Activated CD4-positive, alpha-beta memory T cell treated with anti-CD3 and anti-CD28 coated beads for 36 hours (primary cell): ENCODE measurements at places on chromosomes 2 and 18. TPM values are rescaled to one million over a fixed set of nuclear protein-coding genes. Genes with fewer than 3 reads are reported as not detected.
A peak's percentile ranks its signal among the peaks of the same experiment; 100 is the strongest.

DNA sequence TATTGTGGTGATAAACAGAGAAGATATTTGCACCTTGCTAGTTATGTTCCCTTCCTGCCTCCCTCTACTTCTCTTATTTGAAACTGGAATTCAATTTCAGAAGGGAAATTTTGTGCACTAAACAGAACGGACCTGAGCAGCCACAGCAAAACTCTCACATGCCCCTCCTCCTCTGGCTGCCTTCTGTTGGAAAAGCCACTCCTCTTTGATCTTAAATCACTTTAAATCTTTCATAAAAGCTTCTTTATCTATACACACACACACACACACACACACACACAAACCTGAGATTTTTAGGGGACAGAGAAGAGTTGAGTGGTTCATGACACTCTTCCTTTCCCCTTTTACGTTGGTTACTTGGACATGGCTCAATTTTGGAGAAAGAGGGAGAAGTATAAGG is 5.6 kb downstream of the TBR1 start:
- peaks cover 84% of the 10 kb centered on the region for H3K27me3 ChIP-seq
- no peak overlapping the region for H3K27ac ChIP-seq
- peaks cover 44% of the 10 kb centered on the region for H3K4me1 ChIP-seq
- no peak for DNase-seq
- H3K4me3 ChIP-seq = no peak overlapping the region

- no peak overlapping the region for H3K4me3 ChIP-seq
- no peak for DNase-seq
- no peaks in the 10 kb centered on the region for H3K27me3 ChIP-seq
- no peak overlapping the region for H3K27ac ChIP-seq
- no peaks in the 10 kb centered on the region for H3K36me3 ChIP-seq
These were observed 457.9 kb downstream of the RIT2 start for GRCh38 chr18:42657551-42657950.

GRCh38 chr18:77529492-77530176 is 280.0 kb downstream of the GALR1 start:
- no peak overlapping the region for H3K4me3 ChIP-seq
- H3K27ac ChIP-seq = no peak overlapping the region
- H3K27me3 ChIP-seq = no peaks in the 10 kb centered on the region

- H3K36me3 ChIP-seq = no peaks in the 10 kb centered on the region
- no peak overlapping the region for H3K27ac ChIP-seq
- H3K4me1 ChIP-seq = no peaks in the 10 kb centered on the region
- H3K27me3 ChIP-seq = peaks cover 5% of the 10 kb centered on the region
These were observed 104.5 kb downstream of the DCDC2C start for GRCh38 chr2:3807853-3808252.

- no peak overlapping the region for H3K4me3 ChIP-seq
- H3K27me3 ChIP-seq = peaks cover 1% of the 10 kb centered on the region
- no peaks in the 10 kb centered on the region for H3K4me1 ChIP-seq
- no peak for DNase-seq
- no peak overlapping the region for H3K27ac ChIP-seq
- no peaks in the 10 kb centered on the region for H3K36me3 ChIP-seq
These were observed 109.5 kb downstream of the RAPGEF4 start for GRCh38 chr2:172845028-172845630.

DNA sequence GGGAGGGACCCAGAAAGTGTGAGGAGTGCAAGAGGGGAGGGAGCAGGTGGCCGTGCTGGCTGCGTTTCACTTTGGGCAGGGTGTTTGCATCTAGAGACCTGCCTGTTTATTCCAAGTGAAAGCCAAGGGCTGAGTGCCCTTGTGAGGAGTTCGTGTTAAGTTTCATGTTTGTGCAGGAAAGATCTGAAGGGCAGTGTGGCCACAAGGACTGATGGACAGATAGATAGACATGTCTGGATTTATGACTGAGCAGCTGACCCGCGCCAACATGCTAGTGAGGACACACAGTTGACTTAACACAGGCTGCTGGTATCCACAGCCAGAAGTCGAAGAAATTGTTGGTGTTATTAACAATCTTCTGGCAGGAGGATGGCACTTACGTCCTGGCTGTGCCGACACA is 387.6 kb upstream of the TNP1 start:
- H3K27ac ChIP-seq = no peak overlapping the region
- no peak overlapping the region for H3K4me3 ChIP-seq
- no peaks in the 10 kb centered on the region for H3K36me3 ChIP-seq
- H3K4me1 ChIP-seq = no peaks in the 10 kb centered on the region
- H3K27me3 ChIP-seq = peaks cover 15% of the 10 kb centered on the region

DNA sequence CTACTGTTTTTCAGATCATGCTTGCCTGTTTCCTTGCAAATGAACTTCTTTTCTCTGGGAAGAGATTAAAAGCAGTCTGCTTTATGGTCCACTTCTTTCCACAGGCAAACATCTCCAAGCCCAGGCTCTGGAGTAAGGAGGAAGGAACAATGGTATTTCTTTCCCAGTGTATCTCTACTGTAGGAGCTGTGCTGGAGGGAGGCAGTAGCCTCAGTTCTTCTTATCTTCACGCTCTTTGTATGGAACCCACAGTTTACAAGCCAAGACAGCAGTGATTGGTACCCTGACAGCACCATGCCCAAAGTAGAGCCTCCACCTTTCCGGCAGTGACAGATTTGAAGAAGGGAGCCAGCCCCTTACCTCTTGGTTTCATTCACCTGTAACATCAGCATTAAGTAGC is 35.2 kb downstream of the SPOPL start:
- H3K4me3 ChIP-seq = no peak overlapping the region
- no peak overlapping the region for H3K27ac ChIP-seq
- peaks cover 14% of the 10 kb centered on the region for H3K4me1 ChIP-seq
- DNase-seq = no peak
- peaks cover 40% of the 10 kb centered on the region for H3K36me3 ChIP-seq

DNA sequence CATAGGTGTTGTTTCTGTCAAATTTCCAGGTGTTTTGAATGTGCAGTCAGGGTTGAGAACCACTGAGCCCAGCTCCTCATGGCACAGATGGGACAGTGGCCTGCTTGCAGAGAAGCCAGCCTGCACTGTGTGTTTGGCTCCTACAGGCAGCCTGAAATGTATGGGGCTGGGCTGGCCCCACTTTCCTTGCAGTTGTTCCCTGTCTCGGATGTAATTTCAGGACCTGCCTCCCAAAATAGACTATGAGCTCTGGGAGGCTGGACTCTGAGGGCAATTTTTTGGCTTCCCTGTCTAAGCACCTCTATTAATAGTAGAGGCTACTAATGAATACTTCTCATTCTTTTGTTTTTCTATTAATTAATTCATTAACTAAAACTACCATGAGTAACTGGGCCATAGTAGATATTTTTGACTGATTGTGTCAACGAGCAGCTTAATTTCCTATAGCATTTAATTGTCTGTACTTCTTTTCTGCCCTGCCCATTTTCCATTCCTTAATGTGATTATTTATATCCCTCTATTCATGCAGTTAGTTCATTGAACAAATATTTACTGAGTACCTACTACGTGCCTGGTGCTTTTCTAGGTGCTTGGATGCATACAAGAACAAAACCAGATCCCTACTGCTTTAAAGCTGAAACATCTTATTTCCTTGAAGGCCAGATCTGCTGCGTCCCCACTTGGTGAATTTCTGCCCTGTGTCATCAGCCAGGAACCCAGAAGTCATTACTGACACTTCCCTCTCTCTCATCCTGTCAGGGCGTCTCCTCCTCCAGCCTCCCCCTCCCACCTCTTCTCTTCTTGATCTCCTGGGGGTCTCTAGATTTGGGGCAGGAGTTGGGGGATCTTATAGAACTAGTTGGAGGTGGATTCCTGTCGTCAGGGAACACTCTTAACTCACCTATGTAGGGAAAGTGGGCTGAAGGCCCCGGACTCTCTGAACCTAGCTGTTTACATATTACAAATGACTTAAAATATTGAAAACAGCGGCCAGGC is 16.3 kb downstream of the DYSF start:
- no peak overlapping the region for H3K27ac ChIP-seq
- H3K36me3 ChIP-seq = no peaks in the 10 kb centered on the region
- H3K4me3 ChIP-seq = no peak overlapping the region
- no peak for DNase-seq

- H3K27ac ChIP-seq = no peak overlapping the region
- DNase-seq = no peak
- H3K36me3 ChIP-seq = no peaks in the 10 kb centered on the region
- no peaks in the 10 kb centered on the region for H3K4me1 ChIP-seq
- no peaks in the 10 kb centered on the region for H3K27me3 ChIP-seq
These were observed 72.5 kb downstream of the MTCL1 start for GRCh38 chr18:8777846-8778245.

DNA sequence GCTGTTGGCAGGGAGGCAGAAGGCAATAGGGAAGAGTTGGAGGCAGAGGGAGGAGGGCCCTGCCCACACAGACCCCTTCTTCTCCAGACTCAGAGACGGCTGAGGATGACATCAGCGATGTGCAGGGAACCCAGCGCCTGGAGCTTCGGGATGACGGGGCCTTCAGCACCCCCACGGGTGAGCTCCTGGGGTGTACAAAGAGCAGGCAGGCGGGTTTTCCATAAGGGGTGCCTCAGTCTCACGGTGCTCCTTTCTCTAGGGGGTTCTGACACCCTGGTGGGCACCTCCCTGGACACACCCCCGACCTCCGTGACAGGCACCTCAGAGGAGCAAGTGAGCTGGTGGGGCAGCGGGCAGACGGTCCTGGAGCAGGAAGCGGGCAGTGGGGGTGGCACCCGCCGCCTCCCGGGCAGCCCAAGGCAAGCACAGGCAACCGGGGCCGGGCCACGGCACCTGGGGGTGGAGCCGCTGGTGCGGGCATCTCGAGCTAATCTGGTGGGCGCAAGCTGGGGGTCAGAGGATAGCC is 10.0 kb downstream of the SPEG start:
- H3K27ac ChIP-seq = no peak overlapping the region
- peaks cover 25% of the 10 kb centered on the region for H3K27me3 ChIP-seq
- H3K4me3 ChIP-seq = no peak overlapping the region
- no peaks in the 10 kb centered on the region for H3K36me3 ChIP-seq

DNA sequence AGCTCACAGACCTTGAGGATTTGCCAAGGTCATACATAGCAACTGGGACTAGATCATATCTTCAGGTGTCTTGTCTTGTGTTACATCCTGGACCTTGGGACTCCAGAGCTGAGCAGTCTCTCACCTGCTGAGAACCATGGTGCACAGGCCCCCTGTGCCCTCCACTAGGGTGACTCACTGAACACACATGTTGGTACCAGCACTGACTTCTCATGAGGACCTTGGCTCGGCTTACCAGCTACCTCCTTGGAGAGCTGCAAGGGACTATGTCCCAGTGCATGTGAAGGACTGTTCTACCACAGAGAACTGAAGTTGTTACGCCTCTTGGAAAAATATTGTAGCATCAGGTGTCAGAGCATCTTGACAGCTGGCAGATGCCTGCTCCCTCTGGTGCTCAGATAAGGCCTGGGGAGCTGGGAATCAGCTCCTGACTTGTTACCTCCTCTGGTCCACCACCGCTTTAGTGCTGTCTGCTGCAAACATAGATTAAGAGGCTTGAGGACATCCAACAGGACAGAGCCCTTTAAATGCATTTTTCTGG is 72.1 kb downstream of the WDSUB1 start:
- peaks cover 1% of the 10 kb centered on the region for H3K27me3 ChIP-seq
- no peak for DNase-seq
- no peak overlapping the region for H3K4me3 ChIP-seq
- no peak overlapping the region for H3K27ac ChIP-seq
- peaks cover 11% of the 10 kb centered on the region for H3K4me1 ChIP-seq

- peaks cover under 1% of the 10 kb centered on the region for H3K4me1 ChIP-seq
- H3K4me3 ChIP-seq = no peak overlapping the region
- H3K36me3 ChIP-seq = no peaks in the 10 kb centered on the region
- H3K27ac ChIP-seq = no peak overlapping the region
These were observed 18.0 kb downstream of the SPEG start for GRCh38 chr2:219452361-219453317.

DNA sequence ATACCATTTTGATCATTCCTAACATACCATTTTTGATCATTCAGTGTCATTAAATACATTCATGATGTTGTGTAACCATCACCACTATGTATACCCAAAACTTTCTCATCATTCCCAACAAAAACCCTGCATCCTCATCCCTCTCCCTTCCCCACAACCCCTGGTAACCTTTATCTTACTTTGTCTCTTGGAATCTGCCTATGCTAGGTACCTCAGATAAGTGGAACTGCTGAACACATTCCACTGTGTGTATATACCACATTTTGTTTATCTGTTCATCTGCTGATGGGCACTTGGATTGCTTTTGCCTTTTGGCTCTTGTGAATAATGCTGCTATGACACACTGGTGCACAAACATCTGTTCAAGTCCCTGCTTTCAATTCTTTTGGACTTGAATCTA is 83.8 kb upstream of the TFCP2L1 start:
- H3K4me1 ChIP-seq = no peaks in the 10 kb centered on the region
- H3K27me3 ChIP-seq = no peaks in the 10 kb centered on the region
- peaks cover 45% of the 10 kb centered on the region for H3K36me3 ChIP-seq
- no peak for DNase-seq
- H3K4me3 ChIP-seq = no peak overlapping the region

GRCh38 chr2:205766779-205767359 is 84.6 kb downstream of the NRP2 start:
- H3K4me1 ChIP-seq = peaks cover 6% of the 10 kb centered on the region
- DNase-seq = peak; percentile 65
- no peaks in the 10 kb centered on the region for H3K36me3 ChIP-seq
- H3K27ac ChIP-seq = no peak overlapping the region
- H3K4me3 ChIP-seq = no peak overlapping the region

- H3K27ac ChIP-seq = no peak overlapping the region
- no peaks in the 10 kb centered on the region for H3K4me1 ChIP-seq
- H3K27me3 ChIP-seq = peaks cover 2% of the 10 kb centered on the region
- no peaks in the 10 kb centered on the region for H3K36me3 ChIP-seq
- DNase-seq = no peak
These were observed 277.1 kb downstream of the ALPK2 start for GRCh38 chr18:58351776-58352175.

DNA sequence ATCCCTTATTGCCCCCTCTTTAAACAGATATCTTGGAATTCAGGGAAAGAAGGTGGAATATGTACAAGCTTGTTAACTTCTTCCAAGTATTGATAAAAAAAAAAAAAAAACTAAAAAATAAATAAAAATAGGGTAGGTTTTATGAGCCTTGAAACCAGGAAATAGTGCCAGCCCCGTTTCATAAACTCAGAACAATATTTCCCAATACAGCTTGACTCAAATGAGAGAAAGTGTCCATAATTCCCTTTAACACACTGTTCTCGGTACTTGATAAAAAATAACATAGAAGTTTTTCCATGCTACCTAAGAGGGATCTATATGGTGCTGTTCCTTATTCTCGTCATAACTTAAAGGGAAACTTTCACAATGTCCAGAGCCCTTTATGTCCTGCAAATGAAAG is 17.9 kb upstream of the C2orf80 start:
- no peaks in the 10 kb centered on the region for H3K36me3 ChIP-seq
- DNase-seq = no peak
- H3K4me3 ChIP-seq = no peak overlapping the region
- H3K4me1 ChIP-seq = peaks cover 3% of the 10 kb centered on the region

GALNT5 gene
- total RNA-seq = not detected

SLC35G4 gene
- not detected for total RNA-seq

CAB39 gene
- total RNA-seq = 129 TPM

MIB1 gene
- 43.5 TPM for total RNA-seq

MAL gene
- total RNA-seq = 63.6 TPM

NPPC gene
- total RNA-seq = 0.22 TPM
